ENCODE measurements at places on chromosomes 11 and 22.
A peak's percentile ranks its signal among the peaks of the same experiment; 100 is the strongest.

GRCh38 chr22:39480557-39480956, 21.5 kb upstream of the MIEF1 start:
- DNase-seq, result no peak

DNA sequence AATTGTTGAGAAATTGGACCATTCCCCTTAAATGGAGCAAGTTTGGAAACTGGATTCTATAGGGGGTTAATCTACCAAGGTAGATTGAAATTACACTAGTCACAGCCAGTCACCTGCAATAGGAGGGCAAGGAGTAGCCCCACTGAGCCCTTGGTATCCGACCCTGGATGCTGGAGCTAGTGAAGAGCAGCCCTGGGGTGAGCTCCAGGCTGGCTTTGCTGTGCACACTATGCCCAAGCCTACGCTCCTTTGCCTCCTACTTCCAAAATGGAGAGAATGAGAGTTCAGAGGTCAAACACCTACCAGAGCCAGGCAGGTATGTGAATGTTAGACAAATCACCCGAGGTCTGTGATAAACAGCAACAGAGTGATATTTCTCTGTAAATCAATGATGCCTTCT, 23.7 kb downstream of the SNU13 start:
- no peak for DNase-seq

DNA sequence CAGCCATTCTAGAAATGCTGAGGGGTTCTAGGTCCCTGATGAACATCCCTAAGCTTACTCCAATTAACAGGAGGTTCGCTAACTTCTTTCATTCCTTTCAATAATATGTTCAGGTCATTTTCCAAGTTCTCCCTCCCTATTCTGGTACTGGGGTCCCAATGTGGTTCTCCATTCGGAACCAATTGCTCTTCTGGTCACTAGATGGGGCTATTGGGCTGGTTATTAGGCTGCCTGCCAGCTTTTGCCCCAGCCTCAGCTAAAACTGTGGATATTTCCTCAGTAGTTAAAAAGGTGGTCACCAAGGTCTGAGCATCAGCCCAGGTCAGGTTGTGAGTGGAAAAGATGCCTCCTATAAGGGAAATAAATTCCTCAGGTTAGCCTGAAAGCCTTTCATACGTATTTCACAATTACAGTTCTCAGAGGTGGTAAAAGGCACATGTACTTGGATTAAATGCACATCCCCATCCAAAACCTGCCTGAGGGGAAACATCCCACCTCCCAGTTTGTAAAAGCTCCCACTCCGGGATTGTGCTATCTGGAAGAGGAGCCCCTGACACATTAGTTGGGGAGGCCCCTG, 161.1 kb upstream of the CCDC179 start:
- no peak for DNase-seq

GRCh38 chr22:49455595-49455994, 372.1 kb downstream of the BRD1 start:
- no peak for DNase-seq

- DNase-seq, result no peak
Observed at GRCh38 chr11:15944460-15944859, 411.9 kb downstream of the SOX6 start.

- DNase-seq, result no peak
Observed at GRCh38 chr11:9761441-9761945, 97.6 kb downstream of the SWAP70 start.

- DNase-seq, result no peak
Observed at GRCh38 chr11:101612481-101612880, 28.7 kb upstream of the TRPC6 start.

GRCh38 chr22:40235308-40235707, 57.6 kb downstream of the TNRC6B start:
- no peak for DNase-seq

- peak; percentile 72 for DNase-seq
Observed at GRCh38 chr11:69010964-69011623, 2.0 kb downstream of the MRGPRF start.

GRCh38 chr11:19673924-19674729, 38.5 kb upstream of the NAV2 start:
- no peak for DNase-seq

DNA sequence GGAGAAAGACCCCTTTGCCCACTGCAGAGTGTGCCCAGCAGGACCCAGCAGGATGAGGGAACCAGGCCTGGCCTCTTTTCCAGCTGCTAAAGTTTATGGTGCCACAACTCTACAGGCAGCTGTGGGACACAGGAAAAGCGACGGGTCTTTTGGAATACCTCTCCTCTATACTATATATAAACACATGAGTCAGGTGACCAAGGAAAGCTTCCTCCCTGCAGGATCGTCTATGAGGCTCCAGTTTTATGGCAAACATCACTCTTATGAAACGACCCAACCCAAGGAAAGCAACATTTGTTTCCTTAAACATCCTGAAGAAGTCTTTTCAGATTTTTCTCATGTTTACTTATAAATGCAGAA, 102.8 kb upstream of the AKIP1 start:
- no peak for DNase-seq

- DNase-seq, result no peak
Observed at GRCh38 chr11:82494988-82495432, 238.7 kb downstream of the FAM181B start.

DNA sequence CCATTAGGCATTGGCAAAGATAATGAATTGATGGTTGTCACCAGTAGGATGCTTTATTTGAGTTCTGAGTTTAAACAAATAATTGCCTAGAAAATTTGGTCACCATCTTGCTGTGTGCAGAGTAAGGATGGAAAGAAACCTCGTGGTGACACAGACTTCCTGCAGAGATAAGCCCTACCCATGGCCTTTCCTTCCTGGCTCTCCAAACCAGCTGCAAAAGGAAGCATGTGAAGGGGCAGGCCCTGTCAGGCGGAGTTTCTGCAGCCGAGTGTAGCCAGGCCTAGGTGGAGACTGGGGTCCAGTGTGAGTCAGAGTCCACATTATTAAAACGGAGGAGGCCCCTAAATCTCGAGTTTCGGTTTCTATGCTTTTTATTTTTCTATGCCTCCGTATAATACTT, 83.1 kb upstream of the ADSL start:
- no peak for DNase-seq

GRCh38 chr11:10747733-10748132, 3.3 kb upstream of the CTR9 start:
- no peak for DNase-seq

GRCh38 chr22:23626286-23626975, 5.7 kb downstream of the DRICH1 start:
- no peak for DNase-seq

- no peak for DNase-seq
Observed at GRCh38 chr11:128903248-128904061, 12.3 kb downstream of the KCNJ5 start.

DNA sequence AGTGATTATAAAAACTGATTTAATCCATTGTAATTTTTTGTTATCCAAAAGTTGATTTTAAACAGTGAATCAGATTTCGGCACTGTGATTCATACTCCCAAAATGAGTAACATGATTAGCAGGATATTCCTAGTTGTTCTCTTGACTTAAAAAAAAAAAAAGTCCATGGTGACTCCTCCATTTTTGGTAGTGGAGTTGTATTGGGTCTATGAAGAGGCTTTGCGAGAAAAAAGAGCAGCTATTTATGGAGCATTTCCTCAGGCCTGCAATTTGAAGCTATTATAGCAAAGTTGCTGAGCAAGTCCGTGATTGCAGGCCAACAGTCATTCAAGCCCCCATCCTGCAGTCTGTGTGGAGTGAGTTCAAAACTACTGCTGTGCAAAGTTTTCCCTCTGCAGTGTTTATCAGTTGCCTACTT, 28.8 kb downstream of the YAP1 start:
- no peak for DNase-seq

DNA sequence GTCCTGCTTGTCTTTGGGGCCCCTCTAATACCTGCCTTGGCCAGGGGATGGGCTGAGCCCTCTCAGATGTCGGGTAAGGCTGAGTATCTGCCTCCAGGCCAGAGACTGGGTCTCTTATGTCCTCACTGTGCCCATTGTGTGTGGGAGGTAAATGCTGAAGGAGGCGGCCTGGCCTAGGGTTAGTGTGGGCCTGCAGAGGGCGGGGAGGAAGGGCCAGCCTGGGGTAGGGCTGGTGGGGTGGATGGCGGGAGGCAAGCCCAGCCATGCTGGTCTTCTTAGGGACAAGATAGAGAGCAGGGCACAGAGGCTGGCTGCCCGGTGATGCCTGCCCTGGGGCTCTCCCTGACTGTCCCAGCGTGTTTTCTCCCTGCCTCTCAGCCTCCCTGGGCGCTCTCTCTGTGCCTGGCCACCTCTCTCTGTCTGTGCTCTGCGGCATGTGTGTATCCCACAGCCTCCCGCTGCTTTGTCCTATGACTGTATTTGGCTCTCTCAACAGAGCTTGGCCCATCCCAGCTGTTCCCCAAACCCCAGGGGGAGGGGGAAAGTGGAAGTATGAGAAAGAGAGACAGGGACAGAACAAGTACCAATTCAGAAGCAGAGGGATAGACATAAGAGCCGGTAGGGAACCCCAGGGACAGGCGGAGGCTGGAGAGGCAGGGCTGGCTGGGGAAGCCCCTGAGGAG, 57.0 kb downstream of the PDE2A start:
- no peak for DNase-seq

- DNase-seq, result no peak
Observed at GRCh38 chr11:62132191-62132590, 8.4 kb downstream of the INCENP start.

- DNase-seq, result no peak
Observed at GRCh38 chr11:1531449-1532013, 40.5 kb downstream of the DUSP8 start.

Measured in T1000 (cell line).